ENCODE measurements at places on chromosomes 3 and 15.
A peak's percentile ranks its signal among the peaks of the same experiment; 100 is the strongest.

DNA sequence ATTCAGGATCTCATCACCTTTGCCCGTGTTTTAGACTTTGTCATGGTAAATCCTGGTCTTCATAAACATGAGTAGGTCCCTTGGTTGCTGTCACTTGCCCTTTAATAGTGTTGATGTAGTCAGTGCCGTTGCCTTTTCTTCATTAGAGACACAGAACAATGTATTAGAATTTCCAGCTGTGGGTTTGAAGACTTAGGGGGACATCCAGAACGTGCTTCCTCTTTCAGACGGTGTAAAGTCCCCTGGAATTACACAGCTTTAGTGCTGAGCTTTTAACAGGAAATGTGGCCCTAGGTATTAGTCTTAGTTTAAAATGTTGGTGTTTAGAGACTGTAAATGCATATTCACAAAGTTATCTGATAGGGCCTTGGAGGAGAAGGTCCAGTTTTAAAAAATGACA lies 8.8 kb upstream of the LRCH3 start:
- no peak for DNase-seq

GRCh38 chr3:79019137-79019923 lies 748.5 kb downstream of the ROBO1 start:
- peak; percentile 56 for DNase-seq

- no peak for DNase-seq
Measured at GRCh38 chr3:187880441-187880840, 135.2 kb upstream of the BCL6 start.

- no peak for DNase-seq
Measured at GRCh38 chr3:195255571-195256501, 15.1 kb downstream of the XXYLT1 start.

DNA sequence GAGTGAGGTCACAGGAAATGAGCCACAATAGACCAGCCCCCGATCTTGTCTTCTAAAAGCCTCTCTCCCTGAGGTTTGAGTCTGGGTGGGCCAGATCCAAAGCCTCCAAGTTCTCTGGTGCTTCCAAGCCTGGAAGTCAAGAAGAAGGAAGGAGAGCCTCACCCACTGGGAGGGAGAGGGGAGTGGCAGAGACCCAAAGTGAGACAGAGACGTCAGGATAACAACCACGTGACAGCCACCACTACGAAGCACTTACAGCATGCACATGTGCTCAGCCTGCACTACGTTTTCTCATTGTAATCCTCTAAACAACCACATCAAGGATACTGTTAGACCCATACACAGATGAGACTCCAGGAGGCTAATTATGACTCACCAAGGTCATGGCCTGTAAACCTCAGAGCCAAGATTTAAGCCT lies 197.3 kb upstream of the LINGO1 start:
- DNase-seq = peak; percentile 14

GRCh38 chr3:184486614-184487013 lies 75.0 kb upstream of the EPHB3 start:
- no peak for DNase-seq

DNA sequence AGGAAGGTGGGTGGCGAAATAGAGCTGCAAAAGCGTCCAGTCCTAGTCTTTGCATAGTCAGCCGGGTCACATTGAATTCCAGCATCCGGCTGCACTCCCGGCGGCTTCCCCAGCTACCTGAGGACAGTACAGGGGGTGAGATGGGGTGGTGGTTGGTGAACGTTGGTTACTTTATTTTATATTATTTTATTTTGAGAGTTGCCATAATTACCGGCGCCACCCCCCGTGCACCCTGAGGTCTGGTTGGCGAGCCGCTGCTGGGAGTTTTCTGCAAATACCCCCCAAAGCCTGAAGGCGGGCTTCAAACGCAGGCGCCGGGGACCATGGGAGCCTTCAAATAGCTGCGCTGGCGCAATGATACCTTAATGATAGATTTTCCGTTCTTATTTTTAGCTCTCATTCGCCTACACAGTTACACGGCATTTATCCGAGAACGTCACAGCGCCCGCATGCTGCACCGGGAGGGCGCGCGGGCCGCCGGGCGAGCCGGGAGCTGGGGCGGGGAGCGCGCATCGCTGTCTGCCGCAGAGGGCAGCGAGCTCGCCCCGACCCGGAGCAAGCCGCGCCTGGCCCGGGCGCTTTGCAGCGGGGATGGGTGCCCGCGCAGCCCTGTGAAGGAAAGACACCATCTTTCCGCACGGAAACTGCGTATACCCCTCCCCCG lies 756 bp upstream of the RASGRF1 start:
- DNase-seq = peak; percentile 39

DNA sequence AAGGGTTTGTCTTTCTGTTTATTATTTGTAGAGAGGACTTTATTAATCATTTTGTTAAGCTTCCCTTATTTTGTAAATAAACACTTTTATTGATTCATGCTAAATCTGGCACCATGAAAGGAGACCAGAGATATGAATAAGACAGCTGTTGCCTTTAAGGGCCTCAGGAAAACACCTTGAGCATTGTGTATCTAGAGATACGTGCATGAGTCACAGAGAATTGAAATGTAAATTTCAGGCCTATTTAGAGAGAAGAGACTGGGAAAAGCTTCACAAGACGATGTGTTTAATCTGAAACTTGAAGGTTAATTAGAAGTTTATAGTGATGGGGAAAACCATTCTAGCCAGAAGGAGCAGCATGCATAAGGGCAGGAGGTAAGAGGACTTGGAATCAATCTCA lies 28.6 kb upstream of the UTS2B start:
- DNase-seq = no peak

DNA sequence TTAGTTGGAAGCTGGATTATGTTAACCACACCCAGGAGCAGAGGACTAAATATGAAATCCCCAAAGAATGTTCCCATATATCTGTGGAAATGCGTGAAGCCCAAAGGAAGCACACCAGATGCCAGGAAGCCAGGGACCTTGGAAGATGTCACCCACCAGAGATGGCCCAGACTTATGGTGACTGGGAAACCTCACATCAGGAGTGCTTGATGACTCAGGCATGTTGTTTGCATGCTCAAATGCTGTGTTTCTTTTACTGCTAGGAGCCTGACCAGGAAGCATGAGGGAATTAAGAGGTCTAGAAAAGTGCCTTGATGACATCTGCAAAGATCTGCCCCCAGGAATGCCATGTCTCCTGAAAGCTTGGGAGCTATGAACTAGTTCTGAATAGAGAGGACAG lies 109.0 kb upstream of the SLC2A2 start:
- DNase-seq = no peak

Measured in activated naive CD8-positive, alpha-beta T cell treated with anti-CD3 and anti-CD28 coated beads, Interleukin-2, amount 10 ng/mL, durations not matched to agents 7 days and 5 days (primary cell).